Stimulated activated CD4-positive, alpha-beta T cell treated with anti-CD3 and anti-CD28 coated beads, Interleukin-1b, Interleukin-23, amount 100 ng/mL, for 1 hour (primary cell): ENCODE measurements at places on chromosomes 4 and X.

DNA sequence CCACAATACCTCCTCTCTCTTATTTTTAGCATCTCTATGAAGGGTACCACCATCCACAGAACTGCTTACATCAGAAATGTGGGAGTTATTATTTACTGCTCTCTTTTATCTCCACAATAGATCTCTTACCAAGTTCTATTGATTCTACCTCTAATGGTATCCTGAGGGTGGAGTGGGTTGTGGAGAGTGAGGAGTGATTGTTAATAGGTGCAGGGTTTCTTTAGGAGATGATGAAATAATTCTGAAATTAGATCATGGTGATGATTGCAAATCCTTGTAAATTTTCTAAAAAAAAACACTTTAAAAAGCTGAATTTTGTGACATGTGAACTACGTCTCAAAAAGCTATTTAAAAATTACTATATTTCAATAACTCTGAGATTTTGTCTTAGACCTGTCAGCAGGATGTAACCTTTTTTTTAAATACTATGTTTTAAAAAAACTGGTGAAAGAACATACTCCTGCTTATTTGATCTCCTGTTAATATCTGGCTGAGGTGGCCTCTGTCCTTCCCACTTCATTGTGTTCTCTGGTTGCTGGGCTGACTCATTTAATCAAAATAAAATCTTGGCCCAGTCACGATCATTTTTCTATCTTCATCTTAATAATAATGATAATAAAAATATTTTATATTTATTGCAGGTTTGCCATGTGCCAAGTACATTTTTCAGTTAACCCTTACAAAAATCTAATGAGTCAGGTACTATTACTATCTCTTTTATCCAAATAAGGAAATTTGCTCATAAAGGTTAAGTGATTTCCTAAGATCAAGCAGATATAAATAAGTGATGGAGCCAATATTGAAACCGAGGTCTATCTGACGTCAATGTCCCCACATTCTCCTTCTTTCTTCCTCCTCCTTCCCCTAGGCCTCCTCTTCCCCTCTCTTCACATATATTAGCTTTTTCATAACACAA, 73.5 kb downstream of the GLUD2 start:
- DNase-seq: no peak

DNA sequence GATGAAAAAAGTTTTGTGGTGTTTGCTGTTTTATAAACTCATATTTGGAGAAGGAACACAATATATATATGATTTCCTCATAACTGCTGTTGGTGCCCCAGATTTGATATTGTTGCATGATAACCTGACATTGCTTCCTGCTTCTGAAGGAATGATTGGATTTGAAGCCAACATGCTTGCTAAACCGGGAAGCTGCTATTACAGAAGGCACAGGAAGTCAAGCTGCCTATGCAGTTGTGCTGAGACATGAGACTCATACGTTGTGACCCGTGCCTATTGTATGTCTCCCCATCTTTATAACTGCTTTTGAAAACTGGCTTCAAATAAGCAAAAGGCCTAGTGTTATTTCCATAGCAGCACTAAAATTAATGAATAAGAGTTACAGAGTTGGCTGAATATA, 32.9 kb downstream of the GAB1 start:
- DNase-seq: no peak

- no peak for DNase-seq
Measured at GRCh38 chr4:13547485-13548041, 3.3 kb upstream of the NKX3-2 start.

DNA sequence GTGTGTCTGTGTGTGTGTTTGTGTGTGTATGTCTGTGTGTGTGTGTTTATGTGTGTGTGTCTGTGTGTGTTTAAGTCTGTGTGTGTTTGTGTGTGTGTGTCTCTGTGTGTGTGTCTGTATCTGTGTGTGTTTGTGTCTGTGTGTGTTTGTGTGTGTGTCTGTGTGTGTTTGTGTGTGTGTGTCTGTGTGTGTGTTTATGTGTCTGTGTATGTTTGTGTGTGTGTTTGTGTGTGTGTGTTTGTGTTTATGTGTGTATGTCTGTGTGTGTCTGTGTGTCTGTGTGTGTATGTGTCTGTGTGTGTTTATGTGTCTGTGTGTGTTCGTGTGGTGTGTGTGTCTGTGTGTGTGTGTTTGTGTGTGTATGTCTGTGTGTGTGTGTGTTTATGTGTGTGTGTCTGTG, 11.4 kb downstream of the IL9R start:
- no peak for DNase-seq

- DNase-seq: no peak
Measured at GRCh38 chrX:71579136-71579989, 1.1 kb downstream of the GCNA start.

DNA sequence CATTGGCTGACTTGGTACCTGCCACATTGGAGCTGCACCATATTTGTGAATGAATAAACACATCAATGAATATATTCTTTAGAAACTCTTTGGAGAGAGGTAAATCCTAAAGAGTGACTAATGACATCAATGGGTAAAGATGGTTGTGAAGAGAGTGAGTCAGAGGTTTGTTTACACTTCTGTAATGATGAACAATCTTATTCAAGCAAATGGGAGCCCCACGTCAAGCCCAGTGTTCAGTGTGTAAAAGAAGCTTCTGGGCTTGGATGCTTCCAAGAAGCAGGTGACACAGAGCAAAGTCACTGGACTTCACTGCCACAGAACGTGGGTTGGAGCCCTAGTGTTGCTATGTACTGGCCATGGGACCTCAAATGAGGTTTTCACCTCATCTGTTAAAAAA, 319.0 kb downstream of the STK32B start:
- DNase-seq: no peak

GRCh38 chrX:66051980-66052379, 12.1 kb upstream of the VSIG4 start:
- no peak for DNase-seq

- DNase-seq: no peak
Measured at GRCh38 chrX:74119016-74119910, 184.7 kb upstream of the ZCCHC13 start.

GRCh38 chrX:125378205-125378604, 58.5 kb downstream of the TEX13C start:
- DNase-seq: no peak

DNA sequence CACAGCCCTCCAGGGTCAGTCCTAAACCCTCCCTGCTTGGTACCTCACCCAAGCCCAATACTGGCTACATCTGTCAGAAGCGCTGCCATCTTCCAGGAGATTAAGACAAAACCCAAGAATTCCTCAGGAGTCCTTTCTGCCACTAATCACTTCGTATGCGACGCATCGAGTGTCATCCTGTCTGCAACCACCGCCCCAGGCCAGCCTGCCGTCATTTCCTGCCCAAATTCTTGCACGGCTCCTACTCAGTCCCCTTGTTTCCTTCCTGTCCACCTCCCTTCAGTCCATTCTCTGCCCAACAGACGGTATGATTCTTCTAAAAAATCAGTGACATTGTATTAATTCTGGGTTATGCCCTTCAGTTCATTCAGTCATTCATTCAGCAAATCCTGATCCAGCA, 113.6 kb downstream of the NFKB1 start:
- DNase-seq: no peak

DNA sequence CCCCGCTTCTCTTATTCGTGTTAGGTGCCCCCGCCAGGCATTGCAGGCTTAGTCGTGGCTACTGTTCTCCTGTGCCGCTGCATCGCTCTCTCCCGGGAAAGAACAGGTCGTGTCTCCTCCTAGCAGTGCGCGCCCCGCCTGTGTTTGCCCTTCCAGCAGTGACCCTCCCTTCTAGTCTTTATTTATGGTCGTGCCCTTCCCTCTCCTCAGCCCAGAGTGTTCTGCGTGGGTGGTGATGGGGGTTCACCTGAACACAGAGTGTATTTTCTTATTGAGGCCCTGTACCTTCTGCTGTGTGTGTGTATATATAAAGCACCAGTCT, 15.2 kb downstream of the USP11 start:
- no peak for DNase-seq

DNA sequence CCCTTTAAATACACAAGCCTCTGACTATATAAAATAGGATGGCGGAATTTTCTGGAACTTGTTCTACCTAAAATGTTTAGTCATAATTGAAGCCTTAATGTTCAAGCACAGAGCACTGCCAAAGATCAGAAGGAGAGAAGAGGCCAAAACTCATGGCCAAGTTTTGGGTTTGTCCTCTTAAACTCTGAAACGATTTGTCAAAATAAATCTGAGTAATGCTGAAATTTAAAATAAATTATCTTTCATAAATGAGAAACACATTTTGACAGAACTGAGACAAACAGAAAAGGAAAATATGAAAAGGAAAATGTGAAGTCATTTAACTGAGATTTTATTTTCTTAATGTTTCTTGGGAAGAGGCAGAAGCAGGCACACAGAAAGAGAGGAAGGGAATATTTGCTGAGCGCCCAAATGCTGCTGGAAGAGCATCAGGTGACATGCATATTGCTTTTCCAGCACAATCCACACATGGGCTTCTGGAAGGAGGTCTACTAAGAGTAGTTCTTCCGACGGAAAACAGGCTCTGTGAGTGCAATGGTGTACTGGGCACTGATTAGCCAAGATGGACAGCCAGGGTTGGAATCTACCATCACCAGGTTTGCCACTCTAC, 47.4 kb upstream of the ZNF518B start:
- no peak for DNase-seq

GRCh38 chrX:133249266-133250058, 31.3 kb upstream of the TFDP3 start:
- DNase-seq: no peak

DNA sequence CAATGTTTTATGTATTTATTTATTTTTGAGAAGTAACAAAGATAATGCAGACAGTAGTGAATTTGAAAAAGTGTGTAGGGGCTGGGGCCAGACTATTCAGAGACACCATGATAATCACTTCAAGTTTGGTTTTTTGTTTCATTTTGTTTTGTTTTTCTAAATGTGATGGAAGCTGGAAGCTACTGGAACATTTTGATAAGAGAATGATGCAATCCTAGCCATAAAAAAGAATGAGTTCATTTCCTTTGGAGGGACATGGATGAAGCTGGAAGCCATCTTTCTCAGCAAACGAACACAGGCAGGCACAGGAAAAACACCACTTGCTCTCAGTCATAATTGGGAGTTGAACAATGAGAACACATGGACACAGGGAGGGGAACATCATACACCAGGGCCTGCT, 706.6 kb upstream of the EPHA5 start:
- DNase-seq: no peak

- DNase-seq: no peak
Measured at GRCh38 chr4:66911880-66912279, 633.4 kb downstream of the CENPC start.

- DNase-seq: no peak
Measured at GRCh38 chrX:99572711-99573110, 837.4 kb downstream of the PCDH19 start.

GRCh38 chr4:47729131-47729680, 108.7 kb downstream of the CORIN start:
- DNase-seq: no peak

DNA sequence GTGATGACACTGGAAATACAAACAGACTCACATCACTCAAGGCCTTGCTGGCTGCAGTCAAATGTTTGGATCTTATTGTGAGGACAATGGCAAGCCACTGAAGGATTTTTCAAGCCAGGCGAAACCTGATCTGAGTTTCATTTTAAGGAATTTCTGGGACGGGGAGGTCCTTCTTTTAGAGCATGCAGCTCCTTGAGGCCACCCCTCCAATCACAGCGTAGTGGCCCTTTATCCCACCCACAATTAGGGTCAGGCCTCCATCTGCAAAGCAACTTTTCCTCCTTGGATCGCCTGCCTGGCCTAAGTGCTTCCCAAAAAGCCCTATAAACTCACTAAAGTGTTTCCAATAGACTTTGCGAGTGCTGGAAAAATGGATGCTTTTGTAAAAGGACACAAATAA, 115.5 kb downstream of the EFHC2 start:
- no peak for DNase-seq

DNA sequence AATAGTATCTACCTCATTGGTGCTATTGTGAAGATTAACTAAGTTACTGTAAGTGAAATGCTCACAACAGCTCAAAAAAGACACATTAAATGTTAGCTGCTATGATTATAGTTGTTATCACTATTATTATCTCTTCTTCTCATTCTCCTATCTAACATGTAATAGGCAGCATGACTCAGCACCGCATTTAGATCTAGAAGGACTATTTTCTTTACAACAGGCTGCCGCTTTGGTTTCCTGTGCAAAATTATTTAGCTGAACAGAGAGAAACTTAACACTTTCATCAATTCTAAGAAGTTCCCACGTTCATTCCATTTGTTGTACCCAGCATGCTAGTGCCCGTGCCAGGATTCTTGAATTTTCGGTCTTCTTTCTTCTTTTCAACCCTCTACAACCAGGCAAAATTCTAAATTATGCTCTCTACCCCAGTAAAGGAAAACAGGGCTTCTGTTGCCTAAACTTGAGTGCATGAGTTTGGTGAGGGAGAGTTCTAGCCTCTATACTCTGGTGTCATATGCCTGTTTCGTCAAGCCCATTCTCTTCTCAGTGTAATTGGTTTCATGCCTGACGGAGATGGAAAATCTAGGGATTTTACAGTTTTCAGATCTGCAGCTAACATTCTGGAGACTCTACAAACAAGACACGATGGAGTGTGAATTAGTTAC, 378.9 kb downstream of the PPP1R2C start:
- no peak for DNase-seq

DNA sequence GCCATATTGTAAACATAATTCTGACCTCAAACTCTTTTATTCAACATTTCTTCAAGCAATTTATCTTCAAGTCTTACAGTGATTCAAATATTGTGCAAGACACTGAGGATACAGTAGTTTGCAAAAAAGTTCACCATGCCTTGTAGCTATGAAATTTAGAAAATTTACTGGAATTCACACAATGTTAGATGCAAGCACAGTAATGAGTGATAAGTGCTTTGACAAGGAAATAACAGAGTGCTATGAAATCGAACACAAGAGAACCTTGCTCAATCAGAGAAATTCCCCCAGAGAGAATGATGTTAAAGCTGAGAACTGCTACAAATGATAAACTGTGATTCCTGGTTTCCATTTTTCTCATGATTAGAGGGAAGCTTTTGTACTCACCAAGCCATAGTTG, 952.9 kb downstream of the FAT4 start:
- DNase-seq: no peak

- no peak for DNase-seq
Measured at GRCh38 chrX:15977644-15978043, 123.0 kb upstream of the AP1S2 start.

- DNase-seq: no peak
Measured at GRCh38 chrX:50100188-50100587, 100.6 kb downstream of the AKAP4 start.

DNA sequence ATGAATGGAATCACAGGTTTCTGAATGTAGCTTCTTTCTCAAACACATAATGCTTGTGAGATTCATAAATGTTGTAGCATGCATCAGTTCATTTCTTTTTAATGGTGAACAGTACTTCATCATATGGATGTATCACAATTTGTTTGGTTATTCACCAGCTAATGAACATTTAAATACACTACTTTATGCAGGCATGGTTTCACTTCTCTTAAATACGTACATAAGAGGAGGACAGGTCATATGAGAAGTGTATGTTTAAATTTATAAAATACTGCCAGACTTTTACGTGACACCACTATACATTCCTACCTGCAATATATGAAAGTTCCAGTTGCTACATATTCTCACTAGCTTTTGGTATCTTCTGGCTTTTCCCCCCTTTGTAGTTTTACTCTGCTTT, 65.4 kb downstream of the ANKRD17 start:
- no peak for DNase-seq
